ENCODE measurements at places on chromosomes 5 and 9.

GRCh38 chr5:95241635-95242034, 43.3 kb downstream of the MCTP1 start:
- no peak for DNase-seq

DNA sequence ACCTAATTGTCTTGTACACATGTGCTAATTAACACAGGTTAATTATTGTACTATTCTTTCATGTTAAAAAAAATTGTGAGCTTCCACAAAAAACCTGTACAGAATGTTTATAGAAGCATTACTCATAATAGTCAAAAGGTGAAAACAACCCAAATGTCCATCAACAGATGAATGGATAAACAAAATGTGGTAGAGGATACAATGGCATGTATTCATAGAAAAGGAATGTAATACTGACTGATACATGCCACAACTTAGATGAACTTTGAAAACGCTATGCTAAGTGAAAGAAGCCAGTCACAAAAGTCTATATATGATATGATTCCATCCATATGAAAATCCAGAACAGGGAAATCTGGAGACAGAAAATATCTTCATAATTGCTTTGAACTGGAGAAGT, 25.6 kb downstream of the RRAGA start:
- DNase-seq, result no peak

DNA sequence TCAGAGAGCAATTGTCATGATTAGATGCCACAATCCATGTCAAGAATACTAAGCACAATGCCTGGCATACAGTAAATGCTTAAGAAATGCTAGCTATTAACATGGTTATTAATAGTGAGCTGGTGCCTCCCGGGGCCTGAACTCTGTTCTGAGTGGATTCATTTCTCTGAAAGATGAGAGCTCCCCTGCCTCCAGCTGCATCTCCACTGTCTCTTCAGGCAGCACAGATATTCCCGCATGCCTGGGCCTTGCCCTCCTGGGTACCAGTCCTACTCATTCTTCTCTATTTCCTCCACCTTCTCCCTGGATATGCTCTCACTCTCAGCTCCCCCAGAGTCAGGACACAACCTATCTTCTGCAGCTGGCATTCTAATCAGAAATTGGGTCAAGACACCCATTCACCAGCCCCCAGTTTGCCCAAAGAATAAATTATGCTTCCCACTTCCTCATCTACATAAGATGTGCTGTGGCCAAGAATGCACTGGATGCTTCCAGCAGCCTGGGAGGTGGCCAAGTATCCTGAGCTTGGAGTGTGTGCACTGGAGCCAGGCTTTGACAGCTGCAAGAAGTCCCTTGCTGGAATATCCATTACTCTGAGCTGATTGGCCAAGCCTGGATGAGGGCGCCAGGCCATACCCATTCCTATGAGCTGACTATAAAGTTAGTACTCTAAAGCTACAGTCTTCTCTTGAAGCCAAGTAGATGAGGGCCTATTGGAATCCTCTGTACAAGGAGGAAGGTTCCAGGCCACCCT, 669.0 kb downstream of the ACTL7B start:
- no peak for DNase-seq

- no peak for DNase-seq
Measured at GRCh38 chr5:31433229-31433628, 98.7 kb downstream of the DROSHA start.

DNA sequence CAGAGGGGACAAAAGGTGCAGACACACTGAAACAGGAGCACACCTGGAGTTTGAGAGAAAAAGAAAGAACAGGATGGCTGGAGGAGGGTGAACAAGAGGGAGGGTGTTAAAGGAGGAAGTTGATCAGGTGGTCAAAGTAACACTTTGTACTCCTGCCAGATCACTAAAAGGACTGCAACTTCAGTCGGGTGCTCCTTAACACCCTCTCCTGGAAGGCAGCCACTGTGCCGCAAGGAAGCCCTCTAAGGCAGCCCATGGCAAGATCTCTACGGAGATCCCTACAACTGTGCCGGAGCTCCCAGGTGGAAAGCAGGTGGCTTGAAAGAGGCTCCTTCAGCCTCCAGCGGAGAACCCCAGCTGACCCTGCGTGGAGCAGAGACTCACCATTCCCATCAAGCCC, 124.4 kb upstream of the MSX2 start:
- DNase-seq, result no peak

- no peak for DNase-seq
Measured at GRCh38 chr5:117942861-117943519, 1045.4 kb downstream of the DTWD2 start.

All from NCI-H1417 (cell line).